Stimulated activated CD4-positive, alpha-beta T cell treated with anti-CD3 and anti-CD28 coated beads, Interleukin-1b, Interleukin-23, amount 100 ng/mL, for 1 hour (primary cell): ENCODE measurements at places on chromosomes 4 and X.

DNA sequence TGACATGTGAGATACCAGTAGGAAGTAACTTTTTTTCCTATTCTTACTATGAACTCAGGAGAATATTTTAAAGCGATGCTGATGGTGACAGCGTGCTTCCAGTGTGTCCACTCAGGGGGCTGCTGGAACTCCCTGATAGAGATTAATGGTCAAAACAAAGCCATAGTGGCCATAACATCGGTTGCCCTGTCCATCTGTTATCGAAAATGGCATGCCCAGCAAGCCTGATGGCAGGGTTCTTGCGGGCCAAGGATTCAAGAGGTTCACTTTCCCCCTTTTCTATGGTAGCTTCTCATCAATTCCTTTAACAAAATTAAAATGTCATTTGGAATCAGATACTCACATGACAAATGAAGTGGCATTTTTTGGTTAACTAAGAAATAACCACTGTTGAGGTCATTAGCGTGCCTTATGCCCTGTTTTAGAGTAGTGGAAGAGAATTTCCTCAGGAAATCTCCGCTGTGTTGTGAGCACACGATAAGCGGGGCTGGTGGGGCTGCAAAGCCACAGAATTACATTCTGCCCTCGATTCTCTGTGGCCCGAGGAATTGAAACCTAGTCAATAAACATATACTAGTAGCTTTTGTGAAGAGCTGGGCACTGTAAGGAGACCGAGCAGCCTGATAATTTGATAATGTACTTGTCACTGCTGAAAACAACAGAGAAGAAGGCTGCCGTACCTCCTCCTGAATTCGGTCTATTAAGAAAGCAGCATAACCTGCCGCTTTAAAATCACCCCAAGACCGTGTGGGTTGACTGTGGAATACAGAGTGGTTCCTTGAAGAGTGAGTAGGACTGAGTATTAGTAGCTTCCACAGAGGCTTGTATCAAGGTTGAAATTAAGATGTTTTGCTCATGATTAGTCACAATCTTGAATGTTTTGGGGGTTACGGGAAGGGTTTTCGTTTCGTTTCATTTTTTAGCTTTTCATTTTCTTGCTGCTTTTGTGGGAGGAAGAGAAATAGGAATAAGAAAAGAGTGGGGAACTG is 46.7 kb downstream of the PTCHD1 start:
- no peak for DNase-seq

- no peak for DNase-seq
Measured at GRCh38 chr4:16158504-16158852, 67.8 kb downstream of the TAPT1 start.

- DNase-seq: no peak
Measured at GRCh38 chr4:165167650-165168049, 39.7 kb upstream of the KLHL2 start.

- no peak for DNase-seq
Measured at GRCh38 chr4:53477636-53478035, 100.2 kb downstream of the FIP1L1 start.

DNA sequence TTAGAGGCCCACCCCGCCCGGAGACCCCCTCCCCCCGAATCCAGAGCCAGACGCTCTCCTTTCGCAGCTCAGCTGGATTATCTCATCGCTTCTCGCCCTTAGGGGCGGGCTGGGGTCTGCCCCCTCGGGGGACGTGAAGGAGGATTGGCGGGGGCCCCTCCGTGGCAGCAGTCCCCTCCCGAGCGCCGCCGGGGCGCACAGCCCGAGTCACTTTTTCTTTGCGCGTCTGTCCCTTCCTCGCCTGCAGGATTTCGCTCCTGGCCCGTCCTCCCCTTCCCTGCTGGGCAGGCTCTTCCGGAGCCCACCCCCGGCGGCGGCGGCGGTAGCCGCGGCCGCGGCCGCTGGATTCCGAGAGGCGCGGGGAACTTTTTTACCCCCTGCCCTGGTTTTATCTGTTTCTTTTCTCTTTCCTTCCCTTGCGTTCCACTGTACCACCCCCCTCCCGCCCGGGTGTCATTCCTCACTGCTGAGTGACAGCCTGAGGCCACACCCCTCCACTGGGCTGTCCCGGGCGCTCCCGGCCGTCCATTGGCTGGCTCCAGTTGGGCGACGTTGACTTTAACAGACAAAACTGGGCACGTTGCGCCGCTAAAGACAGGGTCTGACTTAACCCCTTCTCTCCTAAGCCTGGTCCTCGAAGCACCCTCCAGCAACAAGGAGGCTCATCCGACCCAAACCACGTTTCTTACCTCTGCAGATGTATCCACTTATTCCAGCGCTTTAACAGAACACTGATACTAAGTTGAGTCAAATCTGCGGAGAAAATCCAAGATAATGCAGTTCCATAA is 492 bp upstream of the NKX3-2 start:
- no peak for DNase-seq

DNA sequence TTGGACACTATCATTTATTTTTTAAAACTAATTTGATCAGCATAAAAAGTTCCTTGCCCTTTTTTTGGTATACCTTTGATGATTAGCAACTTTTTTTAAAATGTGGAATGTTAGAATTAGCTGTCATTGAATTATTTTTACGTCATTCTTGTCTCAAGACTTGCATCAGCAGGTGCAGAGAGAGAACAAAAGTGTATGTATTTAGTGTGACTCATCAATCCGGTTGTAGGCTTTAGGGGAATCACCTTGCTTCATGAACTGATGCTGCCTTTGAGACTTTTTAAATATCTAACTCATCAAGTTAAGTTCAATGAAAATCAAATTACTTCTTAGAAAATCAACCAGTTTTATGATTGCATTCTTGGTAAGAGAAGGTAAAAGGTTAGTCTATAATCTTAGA is 125.1 kb downstream of the ARX start:
- DNase-seq: no peak

DNA sequence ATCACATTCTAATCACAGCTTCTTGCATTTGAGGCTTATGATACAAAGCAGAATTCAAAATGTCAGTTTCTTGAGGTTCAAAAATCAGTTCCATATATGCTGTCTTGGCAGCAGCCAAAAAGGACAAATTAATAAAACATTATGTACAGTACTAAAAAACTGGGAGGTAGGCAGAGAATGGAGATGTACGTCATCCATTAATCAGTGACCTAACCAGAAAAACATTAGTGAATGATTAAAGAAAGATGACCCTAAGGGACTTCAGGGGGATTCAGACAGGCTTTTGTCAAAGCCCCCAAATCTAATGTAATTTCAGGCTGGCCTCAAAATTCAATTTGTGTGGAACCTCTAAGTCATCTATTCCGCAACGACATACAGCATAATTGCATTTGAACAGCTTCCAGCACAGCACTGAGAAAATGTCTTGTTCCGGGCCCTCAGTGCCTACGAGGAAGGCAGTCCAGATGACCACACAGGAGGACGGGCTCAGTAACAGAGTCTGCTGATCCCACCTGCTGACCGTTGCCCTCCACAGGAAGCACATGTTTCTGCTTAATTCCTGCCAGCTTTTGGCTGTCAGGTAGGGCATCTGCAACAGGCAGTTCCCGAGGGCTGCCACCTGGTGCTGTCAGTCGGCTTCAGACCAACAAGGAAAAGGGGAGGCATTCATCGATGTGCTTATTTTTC is 83.8 kb upstream of the HHIP start:
- DNase-seq: no peak

GRCh38 chr4:109301651-109302360 is 652 bp downstream of the COL25A1 start:
- no peak for DNase-seq

- no peak for DNase-seq
Measured at GRCh38 chrX:1534301-1535168, 2.5 kb downstream of the P2RY8 start.

DNA sequence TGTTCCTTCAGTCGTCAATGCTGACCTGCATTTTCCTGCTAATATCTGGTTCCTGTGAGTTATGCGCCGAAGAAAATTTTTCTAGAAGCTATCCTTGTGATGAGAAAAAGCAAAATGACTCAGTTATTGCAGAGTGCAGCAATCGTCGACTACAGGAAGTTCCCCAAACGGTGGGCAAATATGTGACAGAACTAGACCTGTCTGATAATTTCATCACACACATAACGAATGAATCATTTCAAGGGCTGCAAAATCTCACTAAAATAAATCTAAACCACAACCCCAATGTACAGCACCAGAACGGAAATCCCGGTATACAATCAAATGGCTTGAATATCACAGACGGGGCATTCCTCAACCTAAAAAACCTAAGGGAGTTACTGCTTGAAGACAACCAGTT is 12.6 kb downstream of the TLR8 start:
- DNase-seq: no peak

DNA sequence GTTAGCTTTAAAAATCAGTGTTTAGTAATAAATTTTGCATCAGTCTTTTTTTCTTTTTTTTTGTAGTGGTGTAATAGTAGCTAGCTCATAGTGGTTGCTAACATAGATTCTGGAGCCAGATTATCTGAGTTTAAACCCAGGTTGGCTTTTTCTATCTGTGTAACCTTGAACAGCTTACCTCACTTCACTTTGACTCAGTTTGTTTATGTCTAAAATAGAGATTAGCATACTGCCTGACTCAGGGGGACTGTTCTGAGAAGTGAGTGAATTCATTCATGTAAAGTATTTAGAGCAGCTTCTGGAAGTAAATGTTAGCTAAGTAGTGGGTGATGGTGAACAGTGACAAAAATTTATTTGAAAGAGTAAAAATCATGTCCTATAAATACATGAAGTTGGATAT is 32.9 kb downstream of the CPEB2 start:
- DNase-seq: no peak

DNA sequence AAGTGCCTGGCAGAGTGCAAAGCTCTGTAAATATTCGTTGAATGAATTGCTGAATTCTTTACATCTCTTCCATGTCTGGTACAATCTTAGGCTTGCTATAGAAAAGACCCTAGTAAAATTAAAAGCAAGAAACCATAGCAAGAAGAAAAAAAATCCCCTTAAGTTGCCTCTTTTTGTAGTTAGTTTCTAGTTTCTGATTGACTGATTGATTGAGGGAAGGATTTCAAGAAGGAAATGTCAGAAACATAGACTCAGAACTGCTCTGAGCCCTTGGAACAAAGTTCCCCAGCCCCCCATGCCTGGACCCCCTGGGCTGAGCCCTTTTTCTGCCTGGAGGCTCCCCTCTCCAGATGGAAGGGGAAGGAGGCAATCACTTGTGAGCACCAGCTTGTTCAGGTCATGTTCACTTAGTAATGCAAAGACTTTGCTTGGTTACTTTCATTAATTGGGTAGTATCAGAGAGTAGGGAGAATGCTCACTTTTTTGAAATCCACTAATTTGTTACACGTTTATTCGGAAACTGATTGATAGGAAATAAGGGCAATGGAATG is 35.6 kb downstream of the DAPP1 start:
- DNase-seq: no peak

- no peak for DNase-seq
Measured at GRCh38 chrX:138756234-138756633, 44.7 kb upstream of the FGF13 start.

DNA sequence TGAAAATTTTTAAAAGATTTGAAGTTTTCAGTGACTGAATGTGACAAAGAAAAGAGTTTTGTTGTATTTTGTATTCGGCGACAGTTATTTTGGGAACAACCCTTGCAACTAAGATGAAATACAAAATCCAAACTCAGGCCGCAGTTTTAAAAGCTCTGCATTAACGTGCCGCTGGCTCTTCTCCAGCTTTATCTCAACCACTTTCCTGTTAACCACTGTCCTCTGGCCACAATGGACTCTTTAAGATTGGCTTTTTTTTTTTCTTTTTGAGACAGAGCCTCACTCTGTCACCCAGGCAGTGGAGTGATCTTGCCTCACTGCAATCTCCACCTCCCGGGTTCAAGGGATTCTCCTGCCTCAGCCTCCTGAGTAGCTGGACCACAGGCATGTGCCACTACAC is 22.1 kb upstream of the AMTN start:
- DNase-seq: no peak

GRCh38 chr4:113026556-113026955 is 22.9 kb upstream of the ANK2 start:
- no peak for DNase-seq

DNA sequence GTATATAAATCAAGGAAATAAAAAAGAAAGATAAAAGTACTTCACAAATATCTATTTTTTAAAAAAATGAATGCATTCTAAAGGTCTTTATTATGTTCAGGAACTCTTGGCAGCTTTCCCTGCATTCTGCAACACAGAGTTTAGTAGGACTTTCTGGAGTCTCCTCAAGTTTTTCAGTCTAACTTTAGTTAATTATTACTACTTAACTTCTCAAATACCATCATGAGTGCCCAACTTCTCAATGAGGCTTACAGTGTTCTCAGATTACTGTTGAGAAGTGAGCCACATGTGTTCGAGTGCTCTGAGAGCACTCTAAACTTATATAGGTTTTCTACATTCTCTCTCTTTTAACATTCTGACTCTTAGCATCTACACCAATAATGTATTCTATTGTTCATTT is 1852.9 kb upstream of the PCDH10 start:
- no peak for DNase-seq

- DNase-seq: no peak
Measured at GRCh38 chr4:180106122-180106521, 2137.1 kb upstream of the TENM3 start.

- no peak for DNase-seq
Measured at GRCh38 chr4:14400307-14400706, 602.0 kb upstream of the CPEB2 start.

DNA sequence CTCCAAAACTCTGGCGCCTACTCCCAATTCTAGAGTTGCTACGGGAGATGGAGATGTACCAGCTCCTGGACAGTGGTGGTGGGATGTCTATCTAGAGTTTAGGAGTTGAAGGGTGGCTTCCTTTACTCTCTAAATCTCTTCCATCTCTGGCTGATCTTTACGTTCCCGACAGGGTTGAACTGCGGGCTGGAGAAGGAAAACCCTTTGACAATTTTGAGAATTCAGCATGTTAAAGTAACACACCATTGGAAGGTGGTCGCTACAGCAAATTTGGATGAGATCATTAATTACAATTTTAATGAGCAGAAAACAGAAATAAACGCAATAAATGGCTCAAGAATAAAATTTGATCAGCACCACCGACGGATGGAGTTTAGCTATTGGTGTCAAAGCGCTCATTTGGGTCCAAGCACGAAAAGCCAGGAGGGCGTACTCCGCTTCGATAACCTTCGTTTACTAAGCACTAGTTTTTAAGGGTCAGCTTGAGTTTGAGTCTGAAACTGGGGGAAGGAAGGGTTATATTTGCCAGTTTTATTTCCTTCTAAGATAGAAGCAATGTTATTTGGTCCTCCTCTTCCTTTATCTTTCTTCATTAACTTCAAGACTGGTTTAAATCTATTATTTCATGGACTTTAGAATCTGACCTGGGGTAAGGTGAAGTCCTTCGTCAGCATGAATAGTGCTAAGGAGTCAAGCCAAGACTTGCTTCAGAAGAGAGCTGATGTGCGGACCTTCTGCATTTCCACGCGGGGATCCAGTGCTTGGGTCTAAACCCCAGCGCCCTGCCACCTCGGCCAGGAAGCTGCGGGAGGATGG is 1.5 kb upstream of the NKX6-1 start:
- DNase-seq: no peak

DNA sequence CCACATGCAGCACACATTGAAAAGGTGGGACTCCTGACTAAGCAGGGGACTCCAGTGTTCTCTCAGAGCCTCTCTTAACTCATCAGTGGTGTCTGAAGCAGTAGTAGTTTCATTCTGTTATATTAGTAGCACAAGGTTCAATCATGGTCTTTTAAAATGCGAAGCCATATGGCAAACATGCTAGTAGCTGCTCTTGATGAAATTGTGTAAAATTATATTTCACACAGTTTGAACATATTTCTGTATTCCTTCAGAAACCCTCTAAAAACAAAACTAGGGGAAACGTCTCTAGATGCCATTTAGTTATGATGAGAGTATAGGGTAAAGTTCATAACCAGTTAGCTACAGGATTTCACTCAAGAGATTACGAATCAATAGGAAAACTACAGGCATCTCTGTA is 176.9 kb downstream of the DCTD start:
- DNase-seq: no peak
